IMR-90 (cell line): ENCODE measurements at places on chromosomes 7 and 10. TPM values are rescaled to one million over a fixed set of nuclear protein-coding genes. Genes with fewer than 3 reads are reported as not detected.

GRCh38 chr7:70719125-70719524 is 412.8 kb upstream of the GALNT17 start:
- DNase-seq, result no peak

Gene ZNF804B
- total RNA-seq, result not detected in 2 replicates

- DNase-seq, result no peak
Observed at GRCh38 chr7:150800581-150801241, at the start of gene TMEM176A. Gene TMEM176A, plus strand, starts transcription at chr7:150800769. Its CDS starts 782 bp downstream, at chr7:150801551.

GRCh38 chr7:139813151-139813550 is 15.9 kb upstream of the TBXAS1 start:
- no peak for DNase-seq
